ENCODE measurements at places on chromosomes 2 and 18.

DNA sequence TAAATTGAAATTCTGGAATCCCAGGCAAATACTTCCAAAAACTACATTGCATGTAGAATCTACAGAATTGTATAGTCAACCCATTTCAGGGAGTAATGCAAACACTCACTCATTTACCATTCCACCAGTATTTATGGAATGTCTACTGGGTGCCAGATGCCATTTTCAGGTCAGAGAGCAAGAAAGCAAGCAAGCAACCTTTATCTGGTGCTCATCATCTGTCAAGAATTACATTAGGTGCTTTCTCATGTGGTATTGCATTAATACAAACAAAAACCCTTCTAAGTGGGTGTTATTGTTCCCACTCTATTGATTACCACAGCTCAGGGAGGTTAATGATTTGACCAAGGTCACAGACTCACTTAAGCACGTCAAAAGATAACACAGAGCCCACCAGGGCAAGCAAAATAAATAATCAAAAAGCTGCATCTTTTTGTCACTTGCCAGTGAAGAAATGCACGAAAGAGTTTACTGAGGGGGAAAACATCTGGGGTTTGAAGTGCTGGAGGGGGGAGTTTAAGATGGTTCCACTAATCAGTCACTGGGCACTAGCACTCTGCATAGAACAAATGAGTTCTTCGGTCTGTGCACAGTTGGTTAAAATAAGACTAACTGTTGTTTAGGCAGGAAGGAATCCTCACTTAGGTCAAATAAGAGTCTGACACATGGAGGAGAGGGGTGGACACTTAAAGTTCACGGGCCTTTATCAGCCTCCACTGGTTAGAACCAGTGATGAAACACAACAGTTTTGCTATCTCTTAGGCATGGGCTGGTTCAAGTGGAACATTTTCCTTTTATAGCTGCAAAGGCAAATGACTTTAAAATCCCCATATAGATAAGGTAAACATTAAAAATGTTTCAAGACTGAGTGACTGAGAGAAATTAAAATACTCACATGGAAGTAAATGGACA, 208.8 kb downstream of the CDH2 start:
- DNase-seq = no peak

GRCh38 chr2:99072551-99072950, 69.0 kb upstream of the C2orf15 start:
- no peak for DNase-seq

DNA sequence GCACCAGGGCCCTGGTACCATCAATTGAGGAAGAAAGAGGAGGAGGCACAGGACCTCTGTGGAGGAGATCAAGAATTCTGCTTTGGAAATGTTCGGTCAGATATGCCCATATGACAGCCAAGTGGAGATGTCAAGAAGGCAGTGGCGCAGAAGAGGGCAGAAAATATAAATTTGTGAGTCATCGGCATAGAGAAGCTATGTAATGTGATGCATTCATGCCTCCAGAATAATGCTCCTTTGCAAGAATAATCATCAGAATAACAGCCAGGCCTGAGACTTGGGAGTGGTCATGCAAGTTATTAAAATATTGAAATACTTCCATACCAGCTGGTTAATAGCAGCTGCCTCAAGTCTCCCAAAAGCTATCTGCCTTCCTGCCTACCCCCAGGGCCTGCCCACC, 32.1 kb upstream of the SCG2 start:
- DNase-seq = no peak

DNA sequence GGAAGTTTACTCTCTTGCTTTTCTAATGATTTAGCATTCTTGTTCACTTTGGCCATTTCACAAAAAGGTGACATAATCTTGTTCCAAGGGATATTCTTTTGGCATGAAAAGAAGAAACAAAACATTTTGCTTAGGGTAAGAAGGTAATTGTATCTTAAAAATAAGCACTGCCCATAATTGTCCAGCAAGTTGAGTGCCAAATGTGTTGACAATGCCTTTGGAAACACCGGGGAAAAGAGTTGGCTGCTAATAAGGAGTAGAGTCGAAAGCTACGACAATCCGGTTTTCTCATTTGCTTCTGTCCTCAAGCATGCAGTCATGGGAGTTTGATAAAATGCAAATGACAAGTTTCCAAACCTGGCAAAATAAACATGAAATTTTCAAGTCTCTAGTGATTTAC, 27.3 kb downstream of the ITGAV start:
- DNase-seq = no peak
